ENCODE measurements at places on chromosomes 3 and 15.

- peak; percentile 31 for DNase-seq
Measured at GRCh38 chr3:62332835-62333244, 40.5 kb downstream of the FEZF2 start.

DNA sequence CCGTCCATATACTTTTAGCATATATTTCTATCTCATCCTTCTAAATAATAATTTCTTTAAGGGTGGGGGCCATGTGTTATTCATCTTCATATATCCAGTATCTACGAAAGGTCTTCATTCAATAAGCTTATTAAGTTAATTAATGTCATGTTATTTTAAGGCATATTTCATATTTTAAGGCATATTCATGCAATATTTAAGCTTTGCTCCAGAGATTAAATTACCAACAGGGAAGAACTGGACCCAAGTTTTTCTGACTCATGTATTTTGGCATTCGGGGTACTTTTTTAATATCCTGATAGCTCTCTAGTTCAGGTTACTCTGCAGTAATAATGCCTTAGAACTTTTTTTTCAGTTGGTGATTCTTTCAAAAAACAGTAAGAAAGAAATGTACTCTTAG lies 27.4 kb downstream of the PHC3 start:
- no peak for DNase-seq

DNA sequence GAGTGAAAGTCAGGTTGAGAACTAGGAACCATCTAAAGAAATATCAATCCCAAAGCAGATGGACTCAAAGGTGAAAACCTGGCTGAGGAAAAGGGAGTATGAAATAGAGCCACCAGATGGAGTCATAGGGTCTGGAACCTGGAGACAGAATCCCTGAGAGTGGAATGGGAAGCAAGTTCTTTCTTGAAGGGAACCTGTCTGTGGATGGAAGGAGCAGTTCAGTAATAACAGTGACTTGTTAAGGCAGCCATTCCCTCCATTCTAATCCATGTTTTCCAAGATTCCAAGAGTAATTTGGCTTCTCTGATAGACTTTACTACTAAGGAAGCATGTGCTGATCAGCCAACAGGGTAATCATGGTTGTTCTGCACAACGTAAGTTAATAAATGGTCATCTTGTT lies 22.5 kb upstream of the AQP9 start:
- no peak for DNase-seq

- no peak for DNase-seq
Measured at GRCh38 chr3:28575100-28575745, 226.6 kb upstream of the AZI2 start.

GRCh38 chr3:140308535-140308934 lies 369.3 kb upstream of the TRIM42 start:
- no peak for DNase-seq

DNA sequence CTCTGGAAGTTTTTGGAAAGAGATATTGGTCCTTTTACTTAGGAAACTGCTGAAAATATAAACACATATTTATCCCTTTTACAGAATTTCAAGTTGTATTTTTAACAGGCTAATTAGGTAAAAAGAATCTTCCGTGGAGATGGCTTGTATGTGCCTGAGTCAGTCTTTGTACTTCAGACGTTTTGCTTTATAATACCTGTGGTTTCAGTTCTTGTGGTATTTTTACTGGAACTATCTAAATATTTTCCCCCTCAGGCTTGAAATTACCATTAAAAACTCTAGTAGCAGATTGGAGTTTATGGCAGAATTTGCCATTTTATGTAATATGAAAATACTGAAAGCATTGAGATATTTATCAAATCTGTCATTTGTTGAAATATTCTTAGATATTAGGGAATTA lies 151.6 kb upstream of the CGNL1 start:
- DNase-seq = no peak

DNA sequence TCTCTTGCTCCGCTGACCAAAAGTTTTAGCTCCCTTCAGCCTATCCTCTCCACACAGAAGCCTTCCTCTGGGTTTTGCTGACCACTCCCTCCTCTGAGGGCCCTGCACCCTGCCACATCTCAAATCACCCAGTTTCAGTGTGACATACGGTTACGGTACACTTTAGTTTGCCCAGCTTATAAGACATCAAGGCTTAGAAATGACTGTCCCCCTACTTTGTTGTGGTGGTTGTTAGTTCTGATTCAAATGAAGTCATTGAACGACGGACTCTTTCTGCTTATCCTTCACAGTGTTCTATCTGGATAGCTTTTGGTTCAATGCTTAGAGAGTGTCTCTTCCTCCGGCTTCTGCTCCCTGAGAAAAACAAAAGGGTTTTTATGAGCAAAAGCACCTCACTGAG lies 68.0 kb upstream of the NDUFB4 start:
- no peak for DNase-seq

- no peak for DNase-seq
Measured at GRCh38 chr15:63353887-63354286, 27.8 kb downstream of the CA12 start.

DNA sequence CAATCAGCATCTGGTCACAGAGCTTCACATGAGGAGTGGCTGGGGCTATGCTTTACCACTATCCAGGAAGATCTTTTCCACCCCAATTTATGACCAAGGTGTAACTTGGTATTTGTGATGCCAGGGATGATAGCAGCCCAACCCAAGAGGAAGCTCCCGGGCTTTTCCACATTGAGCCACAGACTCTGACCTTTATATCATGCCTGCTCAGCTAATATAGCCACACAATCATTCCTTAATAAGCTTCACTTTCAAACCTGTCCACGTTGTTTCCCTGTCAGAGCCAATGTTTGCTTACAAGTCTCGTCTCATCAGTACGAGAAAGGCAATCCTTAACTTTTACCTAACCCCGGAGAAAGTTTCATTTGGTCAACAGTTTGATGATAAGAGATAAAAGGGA lies 330.9 kb downstream of the SHQ1 start:
- DNase-seq = no peak

GRCh38 chr15:97691799-97692198 lies 268.7 kb upstream of the ARRDC4 start:
- DNase-seq = no peak

DNA sequence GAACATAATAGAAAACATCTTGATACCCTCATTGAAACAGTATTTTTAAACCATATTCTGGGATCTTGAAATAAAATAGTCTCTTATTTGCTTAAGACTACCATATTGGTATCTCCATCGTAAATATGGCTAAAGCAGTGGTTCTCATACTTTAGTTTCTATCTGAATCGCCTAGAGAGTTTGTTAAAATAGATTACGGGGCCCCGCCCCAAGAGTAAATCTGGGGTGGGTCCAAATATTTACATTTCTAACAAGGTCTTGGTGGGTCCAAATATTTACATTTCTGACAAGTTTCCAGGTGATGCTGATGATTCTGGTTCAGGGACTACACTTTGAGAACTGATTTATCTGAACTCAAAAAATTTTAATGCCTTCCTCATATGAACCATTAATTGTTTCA lies 45.3 kb downstream of the TSC22D2 start:
- DNase-seq = no peak

GRCh38 chr15:96076350-96076749 lies 254.2 kb upstream of the NR2F2 start:
- no peak for DNase-seq

DNA sequence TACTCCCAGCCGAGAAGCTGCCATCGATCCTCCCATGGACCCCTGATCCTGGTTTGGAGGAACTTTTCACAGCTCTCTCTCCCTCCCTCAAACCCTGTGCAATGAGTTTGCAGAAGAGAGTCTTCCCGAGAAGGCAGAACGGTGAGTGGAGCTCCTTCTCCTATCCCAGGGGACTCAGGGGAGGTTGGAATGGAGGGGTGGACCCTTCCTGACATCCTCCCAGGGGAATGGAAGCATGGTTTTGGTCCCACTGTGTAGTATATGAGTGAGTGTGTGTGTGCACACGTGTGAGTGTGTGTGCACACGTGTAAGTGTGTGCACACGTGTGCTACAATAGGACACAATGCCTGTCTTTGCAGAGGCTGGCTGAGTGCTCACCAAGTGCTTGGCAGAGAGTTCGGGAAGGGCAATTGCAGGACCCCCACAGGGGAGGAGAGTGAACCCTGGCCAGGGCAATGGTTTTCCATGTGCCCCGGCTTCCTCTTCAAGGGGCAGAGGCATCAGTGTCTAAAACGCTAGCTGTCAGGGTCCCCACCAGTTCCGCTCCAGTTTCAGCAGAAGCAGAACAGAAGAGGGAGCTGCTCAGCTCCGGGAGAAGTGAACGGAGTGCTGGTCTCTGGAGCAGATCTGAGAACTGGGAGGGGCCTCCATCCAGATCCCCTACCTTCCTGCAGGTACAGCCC lies 13.8 kb upstream of the IL16 start:
- DNase-seq = peak; percentile 10
